Myometrial cell (primary cell): ENCODE measurements at places on chromosomes 5 and 9. TPM values are rescaled to one million over a fixed set of nuclear protein-coding genes. Genes with fewer than 3 reads are reported as not detected.

Gene HRH2
- total RNA-seq: not detected in 2 replicates

Gene FAM153A
- total RNA-seq: not detected in 2 replicates

Gene MSX2
- 0.53 TPM in 1 of 2 replicates, not detected in the other for total RNA-seq

Gene FAXDC2
- total RNA-seq: 8.5 and 19.9 TPM in 2 replicates

Gene CTXN3
- total RNA-seq: not detected in 2 replicates

Gene ADAMTS16
- total RNA-seq: 0.35 TPM in 1 of 2 replicates, not detected in the other

Gene LHX2
- total RNA-seq: not detected in 2 replicates

Gene MAMDC2
- 0.35 and 0.86 TPM in 2 replicates for total RNA-seq

Gene PCDHGC4
- total RNA-seq: under 0.01 and 0.58 TPM in 2 replicates

Gene EIF4EBP3
- total RNA-seq: 0.53 and 3.5 TPM in 2 replicates

Gene LECT2
- total RNA-seq: not detected in 2 replicates

Gene FAM78A
- 0.29 and 0.53 TPM in 2 replicates for total RNA-seq

Gene FOXD4L6
- not detected in 2 replicates for total RNA-seq

Gene AIF1L
- not detected in 2 replicates for total RNA-seq

Gene GABRA6
- not detected in 2 replicates for total RNA-seq

Gene GCNT4
- 0.35 and 0.58 TPM in 2 replicates for total RNA-seq

Gene BTF3
- 483 and 524 TPM in 2 replicates for total RNA-seq

Gene FOXD4L5
- total RNA-seq: not detected in 2 replicates

Gene PCDHGB3
- total RNA-seq: 0.58 and 0.71 TPM in 2 replicates

Gene PTGS1
- total RNA-seq: 7.5 and 9.4 TPM in 2 replicates

Gene PAEP
- not detected in 2 replicates for total RNA-seq

Gene POU5F2
- under 0.01 TPM in 1 of 2 replicates, not detected in the other for total RNA-seq

Gene SHISAL2B
- not detected in 2 replicates for total RNA-seq

Gene IL3
- total RNA-seq: not detected in 2 replicates

Gene ALDH1B1
- 28.2 and 35.7 TPM in 2 replicates for total RNA-seq

Gene ENC1
- 11.5 and 21.3 TPM in 2 replicates for total RNA-seq

Gene BAG1
- 10.4 and 16.8 TPM in 2 replicates for total RNA-seq

Gene MROH2B
- total RNA-seq: not detected in 2 replicates

Gene PCDHGB7
- total RNA-seq: 4.3 and 6.0 TPM in 2 replicates

Gene RASGRF2
- total RNA-seq: 2.9 and 5.1 TPM in 2 replicates

Gene SOHLH1
- not detected in 2 replicates for total RNA-seq

Gene IL9
- not detected in 2 replicates for total RNA-seq

Gene GKAP1
- total RNA-seq: 0.29 and 1.4 TPM in 2 replicates

Gene SNCB
- total RNA-seq: not detected in 2 replicates

Gene ZFP37
- 0.29 and 1.9 TPM in 2 replicates for total RNA-seq

Gene NFIL3
- 10.6 and 12.1 TPM in 2 replicates for total RNA-seq

Gene PCDHGA3
- 0.18 TPM in 1 of 2 replicates, not detected in the other for total RNA-seq

Gene ADGRV1
- total RNA-seq: 0.29 TPM in 1 of 2 replicates, not detected in the other

Gene SMIM33
- total RNA-seq: not detected in 2 replicates

Gene BTNL3
- not detected in 2 replicates for total RNA-seq

Gene DNM1
- 1.4 and 5.2 TPM in 2 replicates for total RNA-seq

Gene SLC45A2
- total RNA-seq: not detected in 2 replicates

Gene PCA3
- total RNA-seq: not detected in 2 replicates

Gene DOCK8
- under 0.01 and 0.29 TPM in 2 replicates for total RNA-seq

Gene COL15A1
- total RNA-seq: 0.35 and 0.58 TPM in 2 replicates

Gene RECK
- total RNA-seq: 19.0 and 23.7 TPM in 2 replicates

Gene FSD1L
- 1.2 and 3.2 TPM in 2 replicates for total RNA-seq

Gene LHX6
- not detected in 2 replicates for total RNA-seq

Gene PCDHA7
- 0.71 TPM in 1 of 2 replicates, not detected in the other for total RNA-seq

Gene SCGB3A2
- not detected in 2 replicates for total RNA-seq

Gene MVB12B
- 2.6 and 5.3 TPM in 2 replicates for total RNA-seq
